ENCODE measurements at places on chromosomes 2 and 18.

- DNase-seq: no peak
These were observed 55.7 kb downstream of the DNMT3A start for GRCh38 chr2:25286025-25286400.

- no peak for DNase-seq
These were observed 784.1 kb upstream of the FANCL start for GRCh38 chr2:59025157-59025757.

DNA sequence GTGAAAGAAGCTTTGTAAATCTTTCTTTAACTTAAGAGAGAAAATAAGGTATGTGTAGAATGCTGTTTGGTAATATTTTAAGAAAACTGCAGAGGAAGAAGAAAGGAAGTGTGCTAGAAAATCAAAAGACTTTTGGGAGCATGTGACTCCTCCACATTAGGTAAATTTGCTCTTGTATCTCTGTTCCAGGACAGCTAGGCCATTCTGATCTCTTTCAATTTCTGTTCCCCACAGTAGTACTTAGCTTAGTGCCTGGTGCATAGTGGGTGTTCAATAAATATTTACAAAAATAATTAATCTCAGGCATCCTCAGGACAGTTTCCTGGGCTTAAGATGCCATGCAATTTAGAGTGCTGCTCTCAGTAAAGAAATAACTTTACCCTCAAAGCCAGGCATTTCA, 105.0 kb downstream of the GPD2 start:
- no peak for DNase-seq

- DNase-seq: no peak
These were observed 26.6 kb upstream of the MREG start for GRCh38 chr2:216039918-216040317.

DNA sequence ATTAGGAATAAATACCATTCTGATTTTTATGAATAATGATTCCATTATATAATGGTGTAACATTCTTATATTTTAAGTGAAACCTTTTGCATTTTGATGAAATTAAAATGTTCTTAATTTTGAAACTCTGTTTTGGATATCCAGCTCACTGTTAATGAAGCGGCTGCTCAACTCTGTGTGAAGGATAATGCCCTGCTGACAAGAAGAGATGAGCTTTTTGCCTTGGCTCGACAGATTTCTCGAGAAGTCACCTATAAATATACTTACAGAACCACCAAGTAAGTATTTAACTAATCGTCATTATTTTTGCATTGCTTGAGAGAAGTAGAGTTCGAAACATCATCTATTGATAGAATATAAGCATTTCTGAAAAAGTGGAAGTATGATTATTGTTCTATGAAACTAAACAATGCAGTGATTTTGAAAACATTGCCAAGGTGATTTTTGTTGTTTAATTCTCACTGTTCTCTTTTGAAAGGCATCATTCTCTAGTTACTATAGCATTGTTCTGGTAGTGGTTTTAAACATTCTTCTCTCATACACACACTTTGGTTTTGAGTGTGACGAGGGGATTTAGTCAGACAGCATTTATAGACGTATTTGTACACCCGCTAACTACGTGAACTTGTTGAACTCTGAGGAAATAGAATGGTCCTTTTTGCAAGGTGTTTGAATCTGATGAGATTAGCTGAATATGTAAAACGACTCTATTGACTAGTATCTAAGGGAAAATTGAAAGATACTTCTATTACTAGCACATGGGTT, 21.5 kb downstream of the NAB1 start:
- DNase-seq: no peak

GRCh38 chr2:174924061-174924693, 81.0 kb downstream of the CHN1 start:
- no peak for DNase-seq

DNA sequence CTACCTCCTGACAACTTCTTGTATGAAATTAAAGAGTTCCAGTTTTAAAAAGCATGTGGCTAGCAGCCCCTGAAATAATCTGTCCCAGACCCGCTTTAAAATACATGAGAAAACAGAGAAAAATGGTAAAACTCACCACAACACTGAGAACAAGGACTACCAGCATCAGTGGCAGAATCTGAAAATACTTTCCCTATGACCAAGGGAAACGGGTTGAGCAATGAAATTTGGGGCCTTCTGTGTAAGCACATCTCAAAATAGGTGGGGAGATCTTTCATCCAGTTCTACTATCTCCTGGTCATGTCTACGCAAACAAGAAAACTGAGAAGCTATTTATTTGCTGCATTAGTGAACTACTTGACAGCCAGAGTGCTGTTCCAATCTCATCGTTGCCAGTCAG, 172.3 kb downstream of the LNPK start:
- no peak for DNase-seq

DNA sequence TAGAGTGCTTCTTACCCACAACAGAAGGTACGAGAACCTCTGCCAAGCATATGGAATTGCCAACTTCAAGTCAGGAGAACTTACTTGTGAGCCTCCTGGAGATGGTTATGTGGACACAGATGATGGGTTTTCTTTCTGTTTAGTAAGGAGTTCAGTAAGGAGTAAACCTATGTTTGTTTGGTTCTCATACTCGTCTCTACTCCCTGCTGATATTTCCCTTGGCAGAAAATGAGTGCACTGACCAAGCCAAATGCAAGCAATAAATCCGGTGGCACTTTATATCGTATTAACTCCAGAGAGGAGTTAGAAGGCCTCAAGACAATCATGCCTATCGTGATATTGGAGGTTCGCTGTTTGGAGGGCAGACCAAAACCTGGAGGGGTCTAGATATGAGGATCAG, 83.2 kb upstream of the CYP1B1 start:
- DNase-seq: no peak

DNA sequence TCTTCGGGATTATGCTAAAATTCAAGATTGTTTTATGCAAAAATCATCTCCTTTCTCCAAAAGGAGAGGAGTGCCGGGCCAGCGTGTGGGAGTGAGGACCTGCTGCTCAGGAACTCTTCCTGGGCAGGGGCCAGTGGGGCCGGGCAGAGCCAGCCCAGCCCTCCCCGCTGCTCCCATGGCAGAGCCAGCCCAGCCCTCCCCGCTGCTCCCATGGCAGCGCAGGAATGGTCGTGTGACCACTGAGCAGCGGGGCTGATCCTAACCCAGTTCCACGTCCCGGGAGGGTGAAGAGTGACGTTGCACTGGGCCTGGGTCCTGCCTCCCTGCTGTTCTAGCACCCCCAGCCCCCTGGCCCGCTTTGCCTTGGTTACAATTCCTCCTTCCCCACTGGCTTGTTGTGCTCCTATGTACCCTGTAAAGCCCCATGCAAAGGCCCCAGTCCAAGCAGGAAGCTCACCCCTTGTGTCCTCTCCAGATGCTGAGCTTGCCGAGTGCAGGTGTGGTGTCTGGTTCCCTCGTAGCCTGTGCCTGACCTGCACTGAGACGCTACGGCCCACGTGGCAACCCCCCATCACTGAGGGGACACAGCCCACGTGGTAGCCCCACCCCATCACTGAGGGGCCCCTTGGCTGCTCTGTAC, 11.4 kb upstream of the NEU4 start:
- no peak for DNase-seq

Measured in fibroblast of gingiva (primary cell).